IMR-90 (cell line): ENCODE measurements at places on chromosomes 12 and 14. TPM values are rescaled to one million over a fixed set of nuclear protein-coding genes. Genes with fewer than 3 reads are reported as not detected.
A peak's percentile ranks its signal among the peaks of the same experiment; 100 is the strongest.

GRCh38 chr14:68739701-68740100, 53.2 kb downstream of the ZFP36L1 start:
- DNase-seq, result no peak

DNA sequence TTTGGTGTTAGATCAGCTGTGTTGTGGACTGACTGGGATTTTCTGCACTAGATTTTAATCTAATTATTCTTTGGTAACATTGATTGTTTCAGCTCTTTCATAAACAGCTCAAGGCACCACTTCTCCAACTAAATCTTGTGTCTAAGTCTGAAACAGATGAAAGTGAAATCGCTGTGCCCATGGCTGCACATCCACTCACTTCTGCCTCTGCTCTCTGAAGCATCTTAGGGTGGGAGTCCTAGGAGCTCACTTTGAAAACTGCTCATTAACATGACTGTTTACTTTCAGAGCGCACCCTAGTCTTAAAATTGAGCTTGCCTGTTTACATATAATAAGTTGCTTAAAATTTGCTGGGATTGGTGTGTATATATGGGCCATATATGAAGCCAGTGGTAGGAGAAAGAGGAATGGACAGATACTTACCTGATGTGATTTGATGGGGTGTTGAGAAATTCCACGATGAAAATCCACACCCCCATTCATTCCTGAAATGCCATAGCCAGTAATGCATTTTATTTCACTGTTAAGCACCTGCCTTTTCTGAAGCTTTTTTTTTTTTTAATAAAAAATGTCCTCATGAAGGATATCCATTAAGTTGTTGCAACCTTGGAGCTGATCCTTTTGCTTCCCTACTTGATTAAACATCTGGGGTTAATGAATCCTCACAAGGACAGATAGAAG, 52.8 kb downstream of the PPFIBP1 start:
- no peak for DNase-seq

Gene WNT1
- total RNA-seq, result not detected in 2 replicates

Gene CLEC12A
- total RNA-seq, result not detected in 2 replicates

DNA sequence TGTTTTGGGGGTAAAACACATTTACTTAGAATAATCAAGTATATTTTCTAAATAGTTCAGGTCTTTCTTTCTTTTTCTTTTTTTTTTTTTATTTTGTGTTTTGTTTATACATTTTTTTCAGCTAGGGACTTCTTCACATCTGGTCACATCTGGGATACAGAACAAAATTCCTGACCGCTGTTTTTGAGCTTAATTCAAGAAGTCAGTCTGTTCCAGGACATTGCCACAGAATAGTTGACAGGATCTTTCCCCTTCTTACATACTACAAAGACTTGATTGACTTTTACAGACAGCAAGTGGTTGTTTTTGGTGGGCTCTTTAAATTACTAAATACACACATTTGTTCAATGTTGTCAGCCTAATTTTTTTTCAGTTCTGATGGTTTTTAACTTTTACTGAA, 41.8 kb upstream of the DCN start:
- no peak for DNase-seq

DNA sequence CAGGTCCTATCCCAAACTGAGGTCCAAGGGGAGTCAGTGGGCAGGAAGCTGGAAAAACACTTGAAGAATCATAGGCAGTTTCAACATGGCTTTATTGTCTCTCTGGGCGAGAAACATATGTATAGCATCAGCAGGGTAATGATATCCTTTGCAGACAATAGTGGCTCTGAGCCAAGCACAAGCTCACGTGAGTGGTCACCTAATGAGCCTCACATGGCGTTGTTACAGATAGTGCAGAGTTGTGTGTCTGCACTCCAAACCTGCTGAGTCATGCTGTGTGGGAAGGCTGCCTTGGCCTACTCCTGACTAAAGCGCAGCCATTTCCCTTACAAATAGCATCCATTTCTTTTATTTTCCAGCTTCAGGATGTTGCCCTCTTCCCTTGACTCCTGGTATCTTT, 105.2 kb upstream of the SYT1 start:
- peak; percentile 68 for DNase-seq

- DNase-seq, result peak; percentile 8
These were observed 55.5 kb upstream of the DYRK2 start for GRCh38 chr12:67593041-67593440.

Gene CELA1
- total RNA-seq, result not detected in 2 replicates

Gene FOXN4
- total RNA-seq, result not detected in 2 replicates

Gene ATP23
- 7.2 TPM in 2 replicates for total RNA-seq

- no peak for DNase-seq
These were observed 19.2 kb downstream of the PACS2 start for GRCh38 chr14:105333613-105334364.

- DNase-seq, result peak; percentile 57
These were observed 86.0 kb upstream of the ATF1 start for GRCh38 chr12:50677858-50678257.

DNA sequence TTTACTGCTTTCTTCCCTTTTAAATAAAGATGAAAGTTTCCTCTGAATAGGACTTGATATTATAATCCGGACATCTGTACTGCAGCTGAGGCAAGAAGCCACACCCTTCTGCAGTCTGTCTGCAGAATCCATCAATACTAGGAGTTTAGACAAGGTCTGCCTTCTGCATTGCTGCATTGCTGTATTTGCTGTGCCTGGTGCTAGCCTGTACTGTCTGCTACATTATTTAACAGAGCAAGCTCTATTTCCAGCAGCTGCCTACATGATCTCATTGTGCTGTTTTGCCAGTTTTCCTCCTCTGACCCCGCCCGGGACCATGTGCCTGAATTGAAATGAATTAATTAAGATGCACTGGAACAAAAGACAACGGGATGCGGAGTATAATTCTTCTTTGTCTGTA, 1.7 kb downstream of the TUBA1A start:
- peak; percentile 61 for DNase-seq

DNA sequence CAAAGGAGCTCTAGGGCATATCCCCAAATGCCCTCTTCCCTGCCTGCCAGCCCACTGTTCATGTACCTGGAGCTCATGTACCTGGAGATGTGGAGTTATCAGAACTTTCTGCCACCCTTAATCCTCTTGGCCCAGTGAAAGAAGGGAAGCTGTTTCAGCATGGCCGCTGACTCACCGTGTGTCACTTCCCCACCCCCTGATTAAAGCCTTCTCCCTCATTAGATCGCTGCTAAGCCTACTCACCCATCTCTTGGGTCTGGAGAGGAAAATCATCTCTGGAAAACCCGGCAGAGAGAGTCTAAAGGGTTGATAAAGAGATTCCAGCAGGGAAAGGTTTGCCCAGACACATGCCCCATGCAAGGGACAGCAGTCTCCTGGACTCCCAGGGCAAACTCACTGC, 4.5 kb upstream of the LTBP2 start:
- DNase-seq, result peak; percentile 91

Gene CAPZA3
- not detected in 2 replicates for total RNA-seq

DNA sequence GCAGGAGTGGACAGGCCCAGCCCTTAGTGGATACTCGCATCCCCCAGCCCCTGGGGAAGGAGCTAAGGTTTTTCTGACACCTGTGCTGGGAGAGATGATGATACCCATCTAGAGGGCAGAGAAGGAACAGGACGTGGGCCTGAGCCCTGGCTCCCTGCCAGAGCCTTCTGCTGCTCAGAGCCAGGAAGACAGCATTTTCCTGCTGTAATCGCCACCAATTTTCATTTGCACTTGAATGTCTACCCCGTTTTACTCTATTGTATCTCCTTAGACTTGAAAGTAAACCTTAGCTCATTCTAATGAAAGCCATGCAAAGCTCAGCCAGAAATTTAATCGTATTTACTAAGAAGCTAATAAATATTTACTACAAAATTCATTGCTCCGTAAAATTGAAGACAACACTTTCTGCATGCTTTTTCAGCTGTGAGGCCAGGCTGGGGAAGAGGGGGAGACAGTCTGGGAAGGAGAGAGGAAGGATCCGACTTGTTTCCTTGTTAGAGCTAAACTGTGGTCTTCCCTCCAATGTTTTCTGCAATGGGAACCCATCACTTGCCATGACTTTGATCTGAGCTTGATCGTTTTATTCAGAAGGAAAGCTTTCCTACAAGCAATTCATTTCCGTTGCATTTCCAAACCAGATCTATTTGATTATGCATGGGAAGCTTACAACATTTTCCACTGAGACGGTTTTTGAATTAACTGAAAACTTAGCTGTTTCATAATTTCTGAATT, 17.6 kb upstream of the TRAF3 start:
- no peak for DNase-seq

Gene PTHLH
- 0.36 and 0.83 TPM in 2 replicates for total RNA-seq

DNA sequence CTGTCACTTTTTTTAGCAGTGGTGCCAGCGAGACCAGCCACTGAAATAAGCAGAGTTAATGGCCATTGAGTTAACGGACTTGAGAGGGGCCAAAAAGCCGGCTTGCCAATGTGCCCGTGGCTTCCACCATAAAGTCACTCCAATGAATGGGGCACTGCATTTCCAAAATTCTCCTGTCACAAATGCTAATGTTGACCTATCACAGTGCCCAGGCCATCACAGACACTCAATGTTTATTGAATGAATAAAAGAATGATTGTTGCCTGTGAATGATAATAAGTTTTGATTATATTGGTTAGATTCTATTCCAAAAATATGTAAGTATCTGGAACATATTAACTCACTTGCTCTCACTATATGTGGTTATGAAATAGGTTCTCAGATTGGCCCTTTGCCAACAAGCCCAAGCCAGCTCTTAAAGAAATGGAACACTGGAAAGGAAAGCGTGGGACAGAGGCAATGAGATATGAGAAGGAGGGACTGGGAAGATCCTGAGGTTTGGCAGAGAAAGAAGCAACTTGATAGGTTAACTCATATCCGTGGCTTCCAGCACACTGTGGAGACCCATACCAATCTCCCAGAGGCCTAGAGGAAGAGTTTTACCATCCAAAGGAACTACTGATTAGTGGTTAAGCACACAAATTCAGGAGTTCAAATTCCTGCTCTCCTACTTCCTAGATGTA, 108.7 kb downstream of the BTG1 start:
- peak; percentile 67 for DNase-seq

DNA sequence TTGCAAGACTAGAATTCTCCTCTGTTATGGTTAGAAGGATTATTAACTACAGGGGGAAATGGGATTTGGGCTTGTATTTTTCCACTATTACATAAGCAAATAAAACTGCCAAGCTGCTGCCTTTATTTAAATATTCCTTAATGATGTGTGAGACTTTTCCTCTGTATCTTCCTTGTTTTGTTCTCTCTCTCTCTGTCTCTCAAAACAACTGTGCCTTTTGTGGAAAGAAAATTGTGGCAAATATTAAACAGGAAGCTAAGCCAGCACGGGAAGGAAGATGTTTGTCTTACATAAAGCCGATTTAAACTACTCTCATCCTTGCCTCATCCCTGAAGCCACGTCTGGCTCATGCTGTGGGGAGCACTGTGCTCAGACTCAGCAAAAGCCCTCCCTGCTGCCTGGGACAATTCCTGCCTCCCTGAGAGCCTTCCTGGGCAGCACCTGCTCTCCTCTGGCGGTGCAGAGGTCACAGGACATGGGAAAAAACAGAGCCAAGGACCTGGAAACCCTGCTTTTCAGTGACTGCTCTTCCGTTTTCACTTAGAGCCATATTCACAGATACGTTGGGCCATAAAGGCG, 237.2 kb downstream of the SLC15A4 start:
- DNase-seq, result no peak

Gene PRH2
- 0.28 TPM in 1 of 2 replicates, not detected in the other for total RNA-seq

Gene MMAB
- 14.2 and 16.5 TPM in 2 replicates for total RNA-seq

GRCh38 chr12:123267335-123267920, 4.2 kb downstream of the CDK2AP1 start:
- no peak for DNase-seq

DNA sequence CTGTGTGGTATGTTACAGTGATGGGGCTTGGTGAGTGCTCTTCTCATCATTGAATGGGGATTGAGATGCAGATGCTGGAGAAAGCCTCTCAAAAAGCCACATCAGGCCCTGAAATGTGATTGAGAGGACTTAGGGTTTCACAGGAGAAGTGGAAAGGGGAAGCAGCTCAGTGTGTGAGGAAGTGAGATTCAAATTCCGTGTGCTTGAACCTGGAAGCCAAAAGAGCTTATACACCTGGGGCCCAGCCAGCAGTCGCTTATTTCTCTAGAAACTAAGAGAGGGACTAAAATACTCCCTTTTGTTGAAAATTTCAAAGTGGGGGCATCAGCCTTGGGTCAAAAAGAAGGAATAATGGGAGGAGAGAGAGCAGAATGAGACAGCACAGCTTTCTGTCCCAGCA, 39.1 kb upstream of the GZMB start:
- no peak for DNase-seq

Gene PLEKHD1
- under 0.01 TPM in 1 of 2 replicates, not detected in the other for total RNA-seq

Gene KRT77
- not detected in 2 replicates for total RNA-seq

Gene GLRX5
- 32.4 and 59.2 TPM in 2 replicates for total RNA-seq

Gene GALNT16
- 0.28 and 0.36 TPM in 2 replicates for total RNA-seq

GRCh38 chr12:100171248-100171647, 28.6 kb upstream of the BLTP3B start:
- DNase-seq, result no peak

GRCh38 chr14:104268295-104268694, 129.9 kb downstream of the KIF26A start:
- DNase-seq, result no peak

Gene KCNC2
- not detected in 2 replicates for total RNA-seq

- DNase-seq, result peak; percentile 51
These were observed 75.2 kb upstream of the DNM1L start for GRCh38 chr12:32603858-32604257.

DNA sequence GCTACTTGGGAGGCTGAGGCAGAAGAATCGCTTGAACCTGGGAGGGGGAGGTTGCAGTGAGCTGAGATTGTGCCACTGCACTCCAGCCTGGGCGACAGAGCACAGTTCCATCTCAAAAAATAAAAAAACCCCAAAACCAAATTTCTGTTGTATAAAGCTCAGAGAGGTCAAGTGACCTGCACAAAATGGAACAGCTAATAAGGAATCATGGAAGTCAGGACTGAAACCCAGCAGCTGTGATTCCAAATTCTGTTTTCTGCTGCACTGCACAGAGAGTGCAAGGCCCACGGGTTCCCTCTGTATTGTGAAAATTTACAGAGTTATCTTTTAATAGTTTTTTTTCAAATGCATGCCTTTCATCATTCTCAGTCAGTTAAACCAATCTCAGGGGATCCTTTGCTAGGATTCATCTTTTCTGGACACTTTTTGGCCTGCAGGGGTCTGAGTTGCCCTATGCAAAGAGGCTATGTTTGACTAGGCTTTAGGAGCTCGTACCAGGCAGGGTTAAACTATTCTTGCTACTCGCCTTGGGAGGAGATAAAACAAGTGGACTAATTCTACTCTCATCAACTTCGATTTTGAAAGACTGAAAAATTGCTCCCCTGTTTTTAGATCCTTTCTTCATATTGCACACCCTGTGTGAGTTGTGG, 26.1 kb upstream of the AACS start:
- no peak for DNase-seq

Gene KITLG
- 87.5 and 117 TPM in 2 replicates for total RNA-seq

DNA sequence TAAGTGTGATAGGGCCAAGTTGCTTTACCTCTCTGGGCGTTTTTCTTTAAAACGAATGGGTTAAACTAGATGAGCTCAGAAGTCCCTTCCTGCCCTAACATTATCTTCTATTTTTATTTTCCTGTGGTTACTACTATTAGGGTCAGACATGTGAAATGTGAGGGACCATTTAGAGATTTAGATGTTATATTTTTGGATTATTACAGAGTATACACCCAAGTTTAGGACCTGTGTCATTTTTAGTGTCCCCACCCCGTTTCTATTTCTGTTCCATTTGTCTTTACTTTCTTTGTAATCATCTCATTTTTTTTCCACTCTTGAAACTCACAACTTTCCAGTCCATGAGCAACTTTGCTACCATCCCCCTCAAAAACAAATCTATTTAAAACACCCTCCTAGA, 56.3 kb downstream of the SLC4A8 start:
- DNase-seq, result no peak

- no peak for DNase-seq
These were observed 89.3 kb downstream of the SPTSSA start for GRCh38 chr14:34372786-34373185.
